Stimulated activated CD4-positive, alpha-beta T cell treated with anti-CD3 and anti-CD28 coated beads, TNF-alpha, amount 100 ng/mL, for 48 hours (primary cell): ENCODE measurements at places on chromosomes 4 and X.
A peak's percentile ranks its signal among the peaks of the same experiment; 100 is the strongest.

DNA sequence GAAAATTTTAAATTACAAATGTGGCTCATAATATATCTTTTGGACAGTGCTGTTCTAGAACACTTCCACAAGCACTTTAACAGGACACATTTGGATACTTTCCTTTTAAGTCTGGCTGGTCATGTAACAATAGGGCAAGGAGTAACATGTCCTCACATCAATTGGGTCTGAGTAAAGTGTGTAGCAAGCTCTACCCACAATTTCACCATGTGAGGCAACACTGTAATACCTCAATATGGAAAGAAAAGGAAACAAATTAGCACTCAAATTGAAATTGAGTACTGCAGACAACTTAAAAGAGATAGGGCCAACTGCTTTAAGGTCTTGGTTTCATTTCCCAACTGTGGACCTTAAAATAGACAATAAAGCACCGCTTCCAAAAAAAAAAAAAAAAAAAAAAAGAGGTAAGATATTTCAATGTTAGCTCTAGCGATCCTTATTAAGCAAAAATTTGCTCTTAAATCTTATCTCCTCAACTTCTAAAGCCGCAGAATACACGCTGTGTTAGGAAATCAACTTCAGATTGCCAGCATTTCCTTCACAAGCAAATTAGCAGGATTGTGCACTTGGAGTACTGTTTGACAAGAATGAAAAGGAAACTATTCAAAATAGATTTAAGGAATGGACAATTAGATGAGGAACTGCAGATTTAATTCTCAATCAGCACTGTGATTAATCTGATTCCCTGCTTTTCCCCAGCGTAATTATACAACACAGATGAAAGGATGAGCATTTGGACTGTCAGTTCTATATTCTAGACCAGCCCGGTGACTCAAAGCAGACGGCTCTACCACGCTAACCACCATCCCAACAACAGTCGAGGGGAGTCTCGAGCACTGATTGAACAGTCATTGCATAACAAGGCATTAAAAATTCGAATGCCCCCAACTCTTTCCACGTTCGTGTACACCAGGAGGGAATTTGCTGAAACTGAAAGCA lies 1.6 kb downstream of the CASK start:
- no peak for DNase-seq

GRCh38 chrX:130216320-130216719 lies 44.6 kb downstream of the RAB33A start:
- no peak for DNase-seq

- no peak for DNase-seq
Observed at GRCh38 chrX:153564047-153564606, 34.8 kb downstream of the CCNQ start.

DNA sequence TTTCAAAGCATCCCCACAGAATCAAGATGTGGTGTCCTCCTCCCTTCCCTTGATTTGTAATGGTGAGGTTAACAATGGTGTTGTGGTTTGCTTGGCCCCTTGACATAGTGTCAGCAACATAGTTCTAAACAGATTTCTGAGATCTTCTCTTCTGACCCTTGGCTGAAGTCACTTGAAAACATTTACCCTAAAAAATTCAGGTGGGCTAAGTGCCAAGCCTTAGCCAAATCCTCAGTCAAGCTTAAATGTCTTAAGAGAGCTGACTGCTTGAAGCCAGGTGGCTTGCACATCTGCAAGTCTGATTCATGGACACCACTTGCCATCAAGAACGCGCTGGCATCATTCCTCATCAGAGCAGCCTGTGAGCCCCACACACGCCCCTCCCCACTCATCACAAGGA lies 173.2 kb downstream of the MGST2 start:
- no peak for DNase-seq

GRCh38 chr4:178693816-178694215 lies 1251.6 kb upstream of the AGA start:
- DNase-seq: no peak

GRCh38 chrX:989959-990510 lies 222.4 kb downstream of the CRLF2 start:
- no peak for DNase-seq

- no peak for DNase-seq
Observed at GRCh38 chr4:52407545-52407944, 251.6 kb downstream of the USP46 start.

- no peak for DNase-seq
Observed at GRCh38 chrX:49164589-49165360, 2.2 kb downstream of the MAGIX start.

DNA sequence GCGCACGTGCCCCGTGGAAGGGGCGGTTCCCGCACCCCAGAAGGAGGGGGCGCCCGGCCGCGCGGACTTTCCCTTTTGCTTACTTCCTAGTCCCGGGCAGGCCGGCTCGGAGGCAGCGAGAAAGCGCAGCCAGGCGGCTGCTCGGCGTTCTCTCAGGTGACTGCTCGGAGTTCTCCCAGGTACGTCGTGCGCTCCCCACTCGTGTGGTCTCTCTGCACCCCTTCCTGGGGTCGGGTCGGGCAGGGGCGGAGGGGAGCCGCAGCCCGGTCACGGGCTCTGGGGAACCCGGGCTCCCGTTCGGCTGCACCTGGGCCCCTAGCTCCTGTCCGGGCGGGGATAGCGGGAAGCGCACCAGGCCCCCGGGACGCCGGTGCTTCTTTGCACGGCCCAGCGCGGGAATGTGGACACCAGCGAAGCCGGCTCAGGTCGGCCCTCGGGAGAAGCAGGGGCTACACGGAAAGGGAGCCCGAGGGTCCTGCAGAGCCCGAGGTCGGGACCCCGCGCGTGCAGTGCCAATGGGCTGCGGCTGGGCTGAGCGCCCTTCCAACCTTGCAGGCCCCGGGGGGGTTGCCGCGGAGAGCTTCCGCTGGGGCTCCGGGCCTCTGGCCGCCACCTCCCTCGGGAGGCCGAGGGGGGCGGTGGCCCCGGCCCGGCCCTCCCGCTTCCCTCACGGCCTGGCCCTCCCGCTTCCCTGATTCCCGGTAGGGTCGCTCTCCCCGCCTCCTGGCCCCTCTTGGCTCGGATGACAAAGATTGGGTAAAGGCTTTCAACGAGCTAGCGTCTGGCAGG lies at the start of gene TLR2:
Gene TLR2 (plus strand): TSS at position 99 of the 789 bp plus-strand sequence. CDS start 18,628 bp downstream, outside the sequence.
- DNase-seq: peak; percentile 41

- no peak for DNase-seq
Observed at GRCh38 chr4:163757219-163757618, 262.7 kb downstream of the TMA16 start.

GRCh38 chrX:100625985-100626491 lies 10.6 kb downstream of the TSPAN6 start:
- no peak for DNase-seq

GRCh38 chrX:31112226-31112999 lies 40.6 kb upstream of the FTHL17 start:
- no peak for DNase-seq

GRCh38 chr4:163762741-163763140 lies 268.3 kb downstream of the TMA16 start:
- DNase-seq: no peak

- DNase-seq: no peak
Observed at GRCh38 chrX:113522814-113523213, 682.2 kb upstream of the AMOT start.

DNA sequence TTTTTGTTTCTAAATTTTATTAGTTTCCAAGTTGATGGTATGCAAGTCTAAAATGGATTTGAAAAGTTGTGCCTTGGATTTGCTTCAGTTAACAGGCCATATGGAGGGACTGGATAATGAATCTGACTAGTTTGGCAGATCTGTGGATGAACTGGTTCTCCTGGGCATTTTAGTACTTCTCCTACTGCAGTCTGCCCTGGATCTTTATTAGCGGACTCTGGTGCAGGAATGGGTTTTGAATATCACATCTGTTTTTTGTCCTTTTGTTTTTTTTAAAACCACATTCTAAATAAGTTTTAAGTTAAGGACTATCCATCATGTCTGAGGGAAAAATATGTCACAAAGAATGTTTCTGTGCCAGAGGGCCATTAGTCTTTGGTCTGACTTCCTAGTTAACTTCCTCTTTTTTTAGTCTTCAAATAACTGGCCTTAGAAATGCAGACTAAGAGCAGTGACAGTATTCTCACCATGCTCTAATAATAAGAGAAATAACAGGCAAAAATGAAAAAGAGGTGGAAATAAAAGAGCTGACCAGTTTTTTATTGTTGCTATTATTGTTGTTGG lies 13.9 kb upstream of the DCK start:
- no peak for DNase-seq

DNA sequence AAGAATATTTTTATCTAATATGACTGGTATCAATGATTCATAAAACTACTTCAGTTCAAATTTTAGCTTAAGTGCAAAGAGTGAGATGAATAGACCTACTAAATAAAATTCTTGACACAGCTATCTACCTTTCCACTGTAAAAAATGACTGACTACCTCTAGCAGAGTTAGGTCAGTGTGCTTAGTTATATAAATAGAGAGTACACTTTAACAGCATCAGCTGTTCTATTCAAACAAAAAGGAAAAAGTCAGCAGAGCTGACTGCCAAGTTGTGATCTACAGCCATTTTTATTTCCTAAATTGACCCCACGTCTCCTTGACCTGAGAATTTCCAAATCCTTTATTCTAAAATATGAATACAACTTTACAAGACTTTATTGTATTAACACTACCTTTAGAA lies 262.4 kb downstream of the CAMK2D start:
- DNase-seq: no peak

DNA sequence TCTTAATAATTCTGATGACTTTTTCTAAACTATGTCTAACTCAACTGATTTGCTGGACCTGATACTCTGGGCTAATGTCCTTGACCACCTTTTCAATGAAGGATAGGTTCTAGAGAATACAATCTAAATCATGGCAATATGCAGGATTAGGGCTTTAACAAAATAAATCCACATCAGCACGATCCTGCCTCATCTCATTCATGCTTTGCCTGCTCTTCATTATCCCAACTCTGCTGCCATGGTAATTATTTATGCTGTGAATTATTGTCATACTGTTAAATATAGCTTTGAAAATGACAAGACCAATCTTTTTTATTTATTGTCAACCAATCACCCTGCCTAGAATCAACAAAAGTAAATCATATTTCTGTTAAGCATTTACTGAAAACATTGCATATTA lies 2176.7 kb upstream of the AGA start:
- DNase-seq: no peak

- DNase-seq: no peak
Observed at GRCh38 chrX:81201071-81201470, 642 bp downstream of the HMGN5 start.

GRCh38 chrX:45750639-45751038 lies 550.0 kb upstream of the DIPK2B start:
- no peak for DNase-seq

DNA sequence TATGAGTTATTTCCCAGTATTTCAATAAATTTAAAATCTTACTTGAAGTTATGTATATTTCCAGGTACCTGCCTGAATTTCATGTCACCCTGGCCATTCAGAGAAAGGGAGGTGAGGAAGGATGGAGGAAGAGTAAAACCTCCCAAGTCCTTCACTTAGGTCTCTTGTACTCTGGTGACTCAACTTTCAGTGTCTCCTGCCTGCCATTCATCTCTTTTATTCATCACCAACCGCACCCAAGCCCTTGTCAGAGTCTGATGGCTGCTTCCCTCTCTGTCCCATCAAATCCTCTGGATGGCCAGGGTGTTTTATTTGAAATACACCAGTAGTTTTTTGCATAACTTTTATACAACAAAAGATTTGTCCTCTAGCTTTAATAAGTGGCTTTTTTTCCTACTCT lies 17.8 kb downstream of the TMPRSS11E start:
- no peak for DNase-seq

- DNase-seq: no peak
Observed at GRCh38 chrX:13009273-13009672, 34.4 kb downstream of the TMSB4X start.

DNA sequence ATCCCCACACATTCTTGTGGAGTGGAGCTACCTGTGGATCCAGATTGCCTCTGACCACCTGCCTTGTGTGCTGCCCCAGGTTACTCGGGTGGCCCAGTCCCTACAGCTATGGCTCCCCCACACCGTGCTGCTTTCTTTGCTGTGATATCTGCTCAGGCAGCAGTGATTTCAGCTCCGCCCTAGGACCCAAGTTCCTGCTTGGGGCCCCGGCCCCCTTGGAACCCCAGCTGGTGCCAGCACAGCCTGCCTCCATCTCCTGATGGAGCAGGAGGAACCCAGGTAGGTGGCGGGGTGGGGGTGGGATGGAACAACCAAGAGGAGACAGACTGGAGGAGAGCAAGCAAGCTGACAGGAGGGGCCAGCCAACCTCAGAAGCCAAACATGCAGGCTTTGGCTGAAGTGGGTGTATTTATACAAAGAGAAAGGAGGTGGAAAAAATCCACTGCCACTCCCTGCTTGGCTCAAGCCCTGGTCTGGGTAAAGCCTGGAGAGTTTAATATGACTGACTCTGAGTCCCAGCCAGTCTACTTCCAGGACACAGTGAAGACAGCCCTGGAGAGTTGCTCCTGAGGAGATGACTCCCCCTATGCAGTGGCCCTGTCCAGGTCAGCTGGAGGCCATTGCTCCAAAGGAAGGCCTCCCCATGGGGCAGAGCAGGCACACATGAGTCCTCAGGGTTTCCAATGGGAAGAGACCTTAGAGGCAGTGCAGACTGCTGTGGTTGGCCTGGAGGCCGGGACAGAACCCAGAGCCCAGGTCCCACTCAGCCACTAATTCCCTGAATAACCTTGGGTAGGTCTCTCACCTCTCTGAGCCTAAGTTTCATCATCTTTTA lies 197.1 kb upstream of the MAMLD1 start:
- DNase-seq: no peak

DNA sequence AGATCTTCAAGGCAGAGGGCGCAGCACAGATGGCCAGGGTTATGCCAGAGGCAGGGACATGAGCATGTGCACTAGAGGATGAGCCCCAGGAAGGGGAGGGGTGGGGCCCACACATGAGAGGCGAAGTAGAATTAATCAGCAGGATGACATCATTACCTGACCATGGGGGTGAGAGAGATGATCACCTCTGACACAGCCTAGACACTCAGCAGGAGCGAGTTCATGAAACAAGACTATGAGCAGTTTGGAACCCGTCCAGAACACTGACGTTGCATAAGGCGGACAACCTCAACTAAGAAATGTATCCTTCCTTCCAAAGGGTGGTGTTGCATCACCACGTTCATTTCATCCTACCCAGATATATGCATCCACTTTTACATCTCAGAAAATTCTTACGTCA lies 446.7 kb upstream of the TENM3 start:
- no peak for DNase-seq
